Osteocyte (in vitro differentiated cells): ENCODE measurements at places on chromosomes 2 and 18. TPM values are rescaled to one million over a fixed set of nuclear protein-coding genes. Genes with fewer than 3 reads are reported as not detected.

DNA sequence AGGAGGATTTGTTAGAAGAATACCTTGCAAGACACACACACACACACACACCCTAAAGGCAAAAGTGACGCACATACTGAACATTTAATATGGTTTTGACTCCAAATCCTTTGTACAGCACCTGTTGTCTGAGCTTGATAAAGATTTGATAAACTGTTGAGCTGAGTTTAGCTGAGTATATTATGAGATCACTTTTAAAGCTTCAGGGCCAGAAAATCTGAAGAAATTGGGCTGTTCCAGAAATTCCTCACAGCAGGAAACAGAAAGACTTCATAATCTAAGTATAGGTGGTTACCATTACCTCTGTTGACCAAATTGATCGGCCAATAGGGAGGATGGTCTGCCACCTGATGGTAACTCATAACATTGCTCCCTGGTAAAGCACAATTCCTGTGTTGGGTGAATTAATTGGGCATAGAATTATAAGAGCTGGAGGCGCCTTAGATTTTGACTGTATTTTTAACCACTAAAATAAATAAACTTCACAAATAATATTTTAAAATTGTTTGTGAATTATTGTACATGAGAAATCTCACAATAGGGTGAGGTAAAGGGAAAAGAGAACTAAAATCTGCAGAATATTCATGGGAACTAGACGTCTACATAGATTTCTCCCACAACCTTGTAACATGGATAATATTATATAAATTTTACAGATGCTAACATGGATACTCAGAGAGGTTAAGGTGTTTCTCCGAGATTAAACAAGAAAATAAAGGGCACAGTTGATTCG lies 21.8 kb upstream of the RPIA start:
- DNase-seq, result no peak

- no peak for DNase-seq
Measured at GRCh38 chr2:134445116-134445515, 191.2 kb downstream of the MGAT5 start.

Gene SPRED2
- 44.4 and 46.3 TPM in 2 replicates for total RNA-seq

DNA sequence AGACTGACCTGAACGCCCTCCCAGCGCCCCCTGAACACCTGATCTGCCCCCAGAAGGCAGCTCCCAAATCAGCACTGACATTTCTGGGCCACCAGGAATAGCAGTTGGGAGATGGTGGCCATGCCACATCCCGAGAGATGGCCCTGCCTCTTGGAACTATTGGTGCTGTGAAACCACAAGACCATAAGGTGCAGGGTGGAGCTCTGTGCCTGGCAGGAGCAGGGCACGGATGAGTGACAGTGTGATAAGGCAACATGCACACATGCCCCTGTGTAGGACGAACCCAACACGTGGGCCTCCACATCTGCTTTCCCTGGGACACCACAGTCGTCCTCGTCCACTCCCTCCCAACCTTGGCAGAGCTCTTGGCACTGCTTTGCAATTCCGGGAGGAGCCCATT lies 26.9 kb downstream of the ANO7 start:
- DNase-seq, result no peak

GRCh38 chr2:112834396-112835037 lies 2.1 kb downstream of the IL1B start:
- peak; percentile 63 for DNase-seq

DNA sequence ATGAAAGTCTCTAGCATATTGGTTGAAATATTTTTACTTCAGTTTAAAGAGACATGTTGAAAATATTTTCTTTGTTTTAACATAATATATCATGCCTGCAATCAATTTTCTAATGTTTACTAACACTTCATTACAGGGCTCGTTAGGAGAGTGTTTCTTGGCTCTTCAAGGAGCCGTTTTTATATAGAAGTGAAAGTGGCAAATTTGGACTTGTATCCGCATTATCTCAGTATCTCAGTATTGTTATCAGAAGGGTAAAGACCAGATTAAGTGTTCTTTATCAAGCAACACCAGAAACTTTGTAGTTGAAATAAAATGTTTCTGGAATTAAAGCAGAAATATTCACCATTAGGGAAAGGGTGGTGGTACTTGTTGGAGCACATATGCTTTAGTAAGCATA lies 97.8 kb downstream of the BABAM2 start:
- DNase-seq, result no peak

DNA sequence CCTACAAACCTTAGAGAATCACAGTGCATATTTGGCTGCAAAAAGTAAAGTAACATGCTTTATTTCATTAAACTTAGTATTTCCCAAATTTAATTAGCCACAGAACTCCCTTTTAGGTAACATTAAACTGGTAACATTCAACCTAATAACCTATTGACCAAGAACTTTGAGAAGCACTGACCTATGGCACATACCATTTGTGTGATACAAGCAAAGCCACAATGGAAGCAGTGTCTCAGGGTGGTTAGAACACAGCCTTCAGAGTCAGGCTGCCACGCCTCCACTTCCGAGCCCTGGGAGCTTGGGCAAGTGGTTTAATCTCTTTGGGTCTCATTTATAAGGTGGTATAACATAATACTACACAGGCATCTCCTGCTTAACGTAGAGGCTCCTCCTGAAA lies 301.4 kb downstream of the PDE11A start:
- DNase-seq, result no peak

DNA sequence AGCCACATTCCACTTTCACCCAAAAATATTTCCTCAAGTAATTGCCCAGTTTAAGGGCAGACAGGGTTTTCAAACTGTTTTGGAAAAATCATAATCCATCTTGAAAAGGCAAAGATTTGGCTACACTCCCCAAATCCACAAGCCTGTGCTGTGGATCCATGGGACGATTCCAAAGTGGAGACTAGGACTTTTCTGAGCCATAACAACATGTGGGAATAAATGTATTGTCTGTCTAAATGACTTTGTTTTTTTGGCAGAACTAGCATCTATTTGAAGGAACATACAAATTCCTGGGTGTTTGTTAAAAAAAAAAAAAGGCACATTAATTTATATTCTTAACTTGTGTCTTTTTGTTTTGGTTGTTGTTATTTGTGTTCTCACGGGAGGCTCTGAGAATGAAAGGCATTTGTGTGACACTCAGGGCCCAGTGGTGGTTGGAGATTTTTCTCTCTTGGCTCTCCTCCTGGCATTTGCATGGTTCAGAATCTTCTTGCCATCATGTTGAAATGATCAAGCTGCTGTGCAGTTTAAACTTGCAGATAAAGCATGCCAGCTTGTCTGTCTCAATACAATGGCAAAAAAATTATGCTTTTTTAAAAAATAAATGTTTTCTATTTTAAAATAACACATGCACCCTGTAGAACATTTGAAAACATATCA lies 277.4 kb downstream of the EN1 start:
- DNase-seq, result no peak

Gene EVA1A
- total RNA-seq, result 30.7 and 33.5 TPM in 2 replicates

Gene NEDD4L
- total RNA-seq, result 40.0 and 41.1 TPM in 2 replicates

- DNase-seq, result no peak
Measured at GRCh38 chr2:106039634-106040315, 154.3 kb downstream of the UXS1 start.

GRCh38 chr2:43011158-43011491 lies 215.3 kb downstream of the ZFP36L2 start:
- no peak for DNase-seq

Gene ZNF521
- 52.2 and 57.1 TPM in 2 replicates for total RNA-seq

DNA sequence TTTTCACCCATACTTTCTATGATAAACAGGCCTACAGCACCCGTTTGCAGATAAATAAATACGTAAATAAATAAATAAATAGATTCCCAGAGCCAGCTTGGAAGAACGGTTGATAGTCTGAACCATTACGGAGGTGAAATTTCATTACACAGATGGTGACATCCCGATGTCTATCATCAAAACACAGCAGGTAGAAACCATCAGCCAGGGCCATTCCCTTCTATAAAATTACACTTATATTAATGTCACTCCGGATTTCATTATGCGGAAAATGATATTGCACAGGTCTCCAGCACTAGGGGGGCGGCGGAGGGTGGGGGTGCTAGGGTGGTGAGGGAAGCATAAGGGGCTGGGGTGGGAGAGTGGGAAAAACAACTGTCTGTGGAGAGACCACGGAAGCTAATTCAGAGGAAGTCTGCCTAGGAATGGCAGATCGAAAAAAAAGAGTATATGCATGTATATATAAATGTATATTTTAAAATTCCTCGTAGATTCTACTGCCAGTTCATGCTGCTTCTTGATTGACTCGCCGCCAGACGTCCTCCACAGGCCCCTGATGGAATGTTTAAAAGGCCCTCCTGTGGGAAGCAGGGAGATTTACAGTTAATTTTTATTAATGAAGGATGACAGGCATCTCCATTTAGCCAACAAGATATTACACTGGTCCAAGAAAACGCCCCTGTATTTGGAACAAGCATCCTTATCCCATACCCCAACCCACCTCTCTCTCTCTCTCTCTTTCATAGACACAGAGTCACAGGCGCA lies 1906.0 kb upstream of the PIK3C3 start:
- no peak for DNase-seq

GRCh38 chr18:8063733-8064132 lies 496.6 kb downstream of the PTPRM start:
- no peak for DNase-seq

DNA sequence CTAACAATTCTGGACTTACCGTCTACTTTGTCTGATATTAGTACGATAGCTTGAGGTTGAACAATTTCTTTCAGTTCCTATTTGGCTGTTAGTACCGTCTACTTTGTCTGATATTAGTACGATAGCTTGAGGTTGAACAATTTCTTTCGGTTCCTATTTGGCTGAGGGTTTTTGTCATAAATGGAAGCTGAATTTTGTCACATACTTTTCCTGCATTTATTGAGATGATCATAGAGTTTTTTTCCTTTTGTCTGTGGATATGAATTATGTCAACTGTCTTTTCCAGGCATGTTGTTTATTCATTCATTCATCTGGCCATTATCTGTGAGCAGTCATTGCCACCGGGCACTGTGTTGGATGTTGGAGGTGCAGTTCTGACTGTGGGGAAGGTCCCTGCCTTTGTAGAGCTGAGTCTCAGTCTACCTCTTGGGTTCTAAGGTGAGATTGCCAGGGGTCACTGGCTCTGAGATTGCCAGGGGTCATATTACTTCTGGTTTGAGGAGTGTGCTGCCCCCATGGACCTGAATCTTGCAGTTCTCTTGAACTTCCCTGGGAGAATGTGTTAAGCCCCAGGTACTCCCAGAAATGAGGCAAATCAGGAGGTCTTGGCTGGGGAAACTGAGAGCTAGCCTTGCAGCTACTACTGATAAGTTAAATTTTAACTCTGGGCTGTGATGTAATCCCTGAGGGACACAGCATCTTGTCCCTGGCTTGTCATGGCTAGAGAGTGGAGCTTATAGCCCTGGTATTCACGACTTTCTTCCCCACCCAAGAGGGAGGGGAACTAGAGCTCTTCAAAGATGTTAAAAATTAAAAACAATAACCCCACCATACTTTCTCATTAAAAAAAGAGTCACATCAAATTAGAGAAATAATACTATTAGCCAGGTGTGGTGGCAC lies 89.1 kb upstream of the MBOAT2 start:
- no peak for DNase-seq

DNA sequence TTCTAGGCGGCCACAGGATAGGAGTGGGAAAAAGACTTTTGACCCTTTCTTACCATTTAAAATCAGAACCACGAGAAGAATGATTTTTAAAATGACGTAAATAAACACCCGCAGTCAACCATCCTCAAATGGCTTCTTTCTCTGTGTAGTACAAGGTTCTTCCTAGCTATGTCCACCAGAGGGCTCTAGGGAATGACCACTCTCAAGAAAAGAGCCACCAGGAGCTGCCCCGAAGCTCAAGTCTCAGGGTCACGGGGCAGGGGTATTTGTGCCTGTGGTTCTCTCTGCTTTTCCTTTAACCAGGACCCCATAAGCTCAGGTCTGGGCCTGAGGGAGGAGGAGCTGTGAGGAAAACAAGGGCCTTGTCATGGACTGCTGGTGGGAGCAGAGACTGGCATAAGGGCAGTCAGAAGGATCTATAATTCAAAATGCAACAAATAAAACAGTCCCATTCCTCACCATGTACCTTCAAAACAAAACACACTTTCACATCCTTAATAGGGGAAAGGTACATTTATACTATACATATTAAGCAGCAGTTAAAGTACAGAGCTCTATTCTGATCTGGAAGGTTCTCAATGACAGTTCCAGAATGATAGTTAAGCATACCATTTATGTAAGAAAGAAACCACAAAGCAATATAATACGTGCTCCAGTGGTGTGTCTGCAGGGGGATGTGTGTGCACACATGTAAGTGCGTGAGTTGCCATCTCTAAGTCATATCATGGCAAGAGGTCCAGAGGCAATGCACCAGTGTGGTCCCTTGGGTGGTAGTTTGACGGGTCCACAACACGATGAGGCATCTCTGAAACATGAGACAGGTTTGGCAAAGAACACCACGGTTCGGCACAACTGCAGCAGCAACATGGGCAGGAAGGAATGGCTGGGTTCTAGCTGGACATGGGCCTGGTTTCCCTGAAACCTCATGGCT lies 18.6 kb downstream of the LYPD1 start:
- no peak for DNase-seq

Gene CNRIP1
- total RNA-seq, result 33.9 and 35.9 TPM in 2 replicates

Gene LIPG
- not detected in 2 replicates for total RNA-seq

DNA sequence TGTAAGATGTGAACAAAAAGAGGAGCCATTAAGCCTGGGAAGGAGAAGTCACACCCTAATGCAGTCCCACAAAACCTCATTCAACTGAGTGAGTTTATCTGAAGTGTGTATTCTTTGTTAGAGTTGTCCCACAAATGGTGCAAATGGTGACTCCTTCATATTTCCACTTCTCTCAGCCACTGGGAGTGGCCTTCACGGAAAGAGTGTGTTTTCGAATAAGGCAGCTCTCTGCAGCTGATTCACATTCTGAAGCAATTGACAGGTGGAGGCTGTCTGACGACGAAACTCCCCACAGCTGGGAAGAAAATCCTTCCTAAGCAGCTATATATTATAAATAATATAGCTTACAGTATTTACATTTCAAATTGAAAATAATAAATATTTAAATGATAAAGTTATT lies 318.8 kb upstream of the TMEFF2 start:
- DNase-seq, result no peak

DNA sequence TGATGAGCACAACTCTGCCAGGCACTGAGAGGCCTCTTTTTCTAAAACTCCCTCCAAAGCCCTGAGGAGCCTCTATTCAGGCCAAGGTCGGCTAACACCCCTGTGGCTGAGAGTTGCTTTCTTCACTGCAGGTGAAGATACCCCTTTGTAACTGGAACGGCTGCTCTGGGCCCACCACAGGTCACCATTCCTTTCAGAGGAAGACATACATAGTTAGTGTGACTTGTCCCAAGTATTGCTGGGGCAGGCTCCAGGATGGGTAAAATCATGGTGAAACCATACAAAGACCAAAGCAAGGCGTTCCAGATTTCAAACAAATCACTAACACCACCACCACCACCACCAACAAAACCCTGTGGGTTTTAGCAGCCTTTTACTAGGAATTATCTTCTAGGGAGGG lies 36.8 kb downstream of the CHST10 start:
- peak; percentile 56 for DNase-seq

GRCh38 chr2:147463881-147464520 lies 380.8 kb upstream of the ACVR2A start:
- DNase-seq, result no peak

Gene MFSD2B
- total RNA-seq, result not detected in 2 replicates

DNA sequence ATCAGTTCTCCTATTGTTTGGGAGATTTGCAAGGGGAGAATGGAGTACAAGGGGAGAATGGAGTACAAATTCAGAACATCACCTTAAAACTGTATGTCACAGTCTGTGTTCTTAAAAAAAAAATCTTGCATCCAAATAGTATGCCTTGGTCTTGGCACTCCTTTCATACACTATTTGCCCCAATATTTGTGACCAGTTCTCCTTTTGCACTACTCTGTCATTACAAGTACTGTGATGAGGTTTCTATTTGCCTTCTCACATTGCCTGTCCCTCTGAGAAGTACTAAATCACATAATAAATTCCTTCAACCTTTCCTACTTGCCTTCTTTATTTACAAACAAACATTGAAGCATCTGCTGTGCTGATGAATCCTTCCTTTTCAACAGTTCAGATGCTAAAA lies 36.0 kb upstream of the NCK2 start:
- no peak for DNase-seq
